GM04504 (cell line): ENCODE measurements at places on chromosomes 2 and 18.

DNA sequence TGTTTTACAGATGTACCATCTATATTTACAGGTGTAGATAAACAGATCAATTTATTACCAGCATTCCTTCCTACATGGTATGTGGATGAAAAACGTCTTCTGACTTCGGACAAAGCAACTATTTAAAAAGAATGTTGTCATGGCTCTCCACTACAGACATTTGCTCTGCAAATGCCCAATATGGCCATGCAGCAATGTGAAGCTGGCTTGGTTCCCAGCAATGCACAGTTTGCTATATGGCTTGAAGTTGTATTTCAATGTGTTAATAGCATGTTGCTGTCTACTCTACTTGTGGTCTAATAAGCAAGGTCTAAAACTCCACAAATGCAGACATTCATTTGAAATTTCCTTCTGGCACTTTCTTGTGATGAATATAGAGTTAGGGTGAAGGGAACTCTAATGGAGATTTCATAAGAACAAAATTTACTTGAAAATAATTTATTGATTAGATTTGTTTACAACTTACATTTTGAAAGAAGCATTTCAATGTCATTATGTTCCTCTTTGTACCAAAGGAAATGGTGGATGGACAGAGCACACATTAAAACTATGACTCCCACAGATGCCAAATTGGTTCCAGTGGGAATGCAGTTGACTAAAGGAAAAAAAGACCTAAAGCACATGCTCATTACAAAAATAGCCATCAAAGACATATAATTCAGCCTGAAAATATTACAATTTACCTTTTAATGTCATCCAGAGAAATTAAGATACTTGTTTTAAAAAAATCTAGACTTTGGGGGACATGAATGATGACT, 234.0 kb downstream of the DYM start:
- no peak for DNase-seq

GRCh38 chr2:45938649-45939511, 287.4 kb downstream of the PRKCE start:
- DNase-seq = peak; percentile 93

DNA sequence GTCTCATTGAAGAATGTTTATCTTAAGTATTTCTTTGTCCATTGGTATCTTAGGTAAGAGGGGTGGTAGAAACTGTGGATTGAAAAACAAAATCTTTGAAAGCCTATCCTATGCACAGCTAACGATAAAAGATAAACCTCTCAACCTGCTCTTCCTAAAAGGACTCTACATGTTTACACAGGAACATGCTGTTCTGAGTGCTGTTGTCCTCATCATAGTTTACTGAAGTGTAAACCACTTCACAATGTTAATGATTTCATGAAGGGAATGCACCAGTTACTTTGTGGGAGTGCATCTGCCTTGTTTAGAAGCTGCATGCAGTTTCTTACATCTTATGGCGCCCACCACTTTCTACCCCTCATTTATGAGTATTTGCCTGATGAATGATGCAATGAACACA, 1.2 kb downstream of the ACMSD start:
- DNase-seq = no peak

- DNase-seq = no peak
These were observed 316.9 kb downstream of the CDH2 start for GRCh38 chr18:27860011-27860410.

DNA sequence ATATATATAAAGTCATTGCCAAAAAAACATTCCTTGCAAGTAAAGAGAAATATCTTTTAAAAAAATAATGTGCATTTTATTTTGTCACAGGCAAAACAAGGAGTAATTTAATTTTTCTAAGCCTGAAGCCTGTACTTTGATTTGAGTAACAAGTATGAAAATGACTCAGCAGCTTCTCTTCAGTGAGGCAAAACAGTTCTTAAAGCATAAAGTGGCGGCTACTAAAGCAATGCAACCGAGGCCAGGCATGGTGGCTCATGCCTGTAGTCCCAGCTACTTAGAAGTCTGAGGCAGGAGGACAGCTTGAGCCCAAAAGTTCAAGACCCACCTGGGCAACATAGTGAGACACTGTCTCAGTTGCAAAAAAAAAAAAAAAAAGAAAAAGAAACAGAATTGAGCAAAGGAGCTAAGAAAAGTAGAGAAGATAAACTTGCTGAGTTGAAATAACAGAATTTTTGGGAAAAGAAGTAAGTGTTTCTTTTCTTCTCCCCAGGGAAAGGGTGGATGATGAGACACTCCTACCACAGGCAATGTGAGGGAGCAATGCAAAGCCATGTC, 29.6 kb downstream of the DOK1 start:
- no peak for DNase-seq

DNA sequence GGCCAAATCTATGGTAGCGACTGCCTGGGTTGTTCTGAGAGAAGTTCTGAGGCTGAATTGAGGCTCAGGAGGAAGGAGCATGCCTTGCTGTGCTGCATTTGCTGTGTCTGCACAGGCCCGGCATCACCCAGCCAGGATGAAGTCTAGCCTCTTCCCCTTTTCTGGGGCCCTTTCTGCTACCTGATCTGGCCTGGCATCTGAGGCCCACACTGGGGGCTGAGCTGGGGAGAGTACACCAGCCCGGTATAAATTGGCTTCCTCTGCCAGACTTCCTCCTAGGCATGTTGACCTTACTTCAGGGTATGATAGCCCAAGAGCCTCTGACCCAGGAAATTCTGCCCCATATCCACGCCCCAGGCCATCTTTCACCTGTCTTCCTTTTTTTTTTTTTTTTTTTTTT, 30.0 kb downstream of the MRPL35 start:
- DNase-seq = no peak

GRCh38 chr18:31795747-31796146, 35.1 kb upstream of the SLC25A52 start:
- no peak for DNase-seq

DNA sequence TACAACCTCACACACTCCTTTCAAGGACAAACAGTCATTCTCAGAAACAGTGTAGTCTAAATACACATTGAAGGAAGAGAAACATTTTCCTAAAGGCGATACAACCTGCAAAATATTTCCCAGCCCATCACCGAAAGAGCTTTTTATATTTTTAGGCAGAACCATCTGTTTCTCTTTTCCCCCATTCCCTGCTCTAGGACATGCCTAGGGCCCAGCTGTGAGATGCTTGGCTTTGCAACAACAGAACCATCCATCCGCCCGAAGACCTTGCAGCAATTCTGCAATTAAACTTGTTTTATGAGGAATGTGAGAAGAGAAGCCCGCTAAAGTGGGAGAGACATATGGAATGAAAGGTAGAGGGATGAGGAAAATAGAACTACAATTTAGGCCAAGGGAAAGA, 105.6 kb upstream of the RFX8 start:
- DNase-seq = no peak

DNA sequence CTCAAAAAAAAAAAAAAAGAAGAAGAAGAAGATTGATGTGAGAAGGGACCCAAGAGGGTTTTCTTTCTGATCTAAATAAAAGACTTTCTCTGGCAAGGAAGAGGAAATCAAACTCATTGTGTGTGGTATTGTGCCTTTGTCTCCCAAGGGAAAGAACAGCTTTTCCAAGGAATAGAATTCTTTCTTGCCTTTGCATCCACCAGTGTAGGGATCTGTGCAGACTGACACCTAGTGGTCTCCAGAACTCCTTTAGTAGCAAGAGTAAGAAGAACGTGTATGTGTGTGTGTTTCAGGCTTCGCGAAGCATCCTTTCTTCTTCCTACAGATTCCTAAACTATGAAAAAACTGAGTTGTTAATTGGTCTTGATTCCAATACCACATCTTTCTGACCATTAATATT, 33.5 kb upstream of the CRIM1 start:
- no peak for DNase-seq

GRCh38 chr2:232013701-232014353, 52.3 kb downstream of the DIS3L2 start:
- peak; percentile 81 for DNase-seq

GRCh38 chr2:241877989-241878970, 8.8 kb downstream of the RTP5 start:
- no peak for DNase-seq

DNA sequence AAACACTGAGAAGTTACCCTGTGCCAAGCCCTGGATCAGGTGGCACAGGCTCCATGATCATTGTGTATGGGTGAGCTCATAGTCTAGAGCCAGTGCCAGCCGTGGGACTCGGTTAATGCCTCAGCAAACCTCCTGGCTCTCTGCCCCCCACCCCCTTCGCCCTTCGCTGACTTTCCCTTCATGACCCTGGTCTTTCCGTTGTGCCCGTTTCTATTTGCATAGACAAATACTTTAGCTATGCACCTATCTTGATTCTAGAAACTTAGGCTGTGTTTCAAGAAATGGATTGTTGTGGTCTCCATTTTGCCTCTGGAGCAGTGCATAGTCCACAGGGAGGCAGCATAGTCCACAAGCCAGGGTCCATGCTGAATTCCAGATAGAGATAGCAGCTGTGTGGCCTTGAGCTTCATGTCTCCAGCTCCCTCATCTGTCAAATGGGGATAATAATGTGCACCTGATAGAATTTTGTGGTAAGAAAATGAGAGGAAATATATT, 44.8 kb upstream of the KDM3A start:
- DNase-seq = no peak

DNA sequence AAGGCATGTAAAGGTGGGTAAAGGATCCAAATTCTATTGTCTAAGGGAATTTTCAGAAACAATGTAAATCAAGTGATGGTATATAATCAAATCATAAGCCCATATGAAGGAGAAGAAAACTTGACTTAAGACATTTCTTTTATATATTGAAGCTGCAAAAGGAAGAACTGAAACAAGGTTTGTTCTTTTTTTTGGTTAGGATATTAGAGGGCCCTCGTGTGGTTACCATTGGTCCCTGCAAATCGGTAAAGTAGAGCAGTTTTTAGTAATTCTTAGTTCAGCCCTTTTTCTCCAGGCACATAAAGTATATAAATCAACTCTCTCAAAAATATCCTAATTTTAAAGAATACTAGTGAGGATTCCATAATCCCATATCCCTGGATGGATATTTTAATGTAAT, 105.6 kb upstream of the STK17B start:
- no peak for DNase-seq

DNA sequence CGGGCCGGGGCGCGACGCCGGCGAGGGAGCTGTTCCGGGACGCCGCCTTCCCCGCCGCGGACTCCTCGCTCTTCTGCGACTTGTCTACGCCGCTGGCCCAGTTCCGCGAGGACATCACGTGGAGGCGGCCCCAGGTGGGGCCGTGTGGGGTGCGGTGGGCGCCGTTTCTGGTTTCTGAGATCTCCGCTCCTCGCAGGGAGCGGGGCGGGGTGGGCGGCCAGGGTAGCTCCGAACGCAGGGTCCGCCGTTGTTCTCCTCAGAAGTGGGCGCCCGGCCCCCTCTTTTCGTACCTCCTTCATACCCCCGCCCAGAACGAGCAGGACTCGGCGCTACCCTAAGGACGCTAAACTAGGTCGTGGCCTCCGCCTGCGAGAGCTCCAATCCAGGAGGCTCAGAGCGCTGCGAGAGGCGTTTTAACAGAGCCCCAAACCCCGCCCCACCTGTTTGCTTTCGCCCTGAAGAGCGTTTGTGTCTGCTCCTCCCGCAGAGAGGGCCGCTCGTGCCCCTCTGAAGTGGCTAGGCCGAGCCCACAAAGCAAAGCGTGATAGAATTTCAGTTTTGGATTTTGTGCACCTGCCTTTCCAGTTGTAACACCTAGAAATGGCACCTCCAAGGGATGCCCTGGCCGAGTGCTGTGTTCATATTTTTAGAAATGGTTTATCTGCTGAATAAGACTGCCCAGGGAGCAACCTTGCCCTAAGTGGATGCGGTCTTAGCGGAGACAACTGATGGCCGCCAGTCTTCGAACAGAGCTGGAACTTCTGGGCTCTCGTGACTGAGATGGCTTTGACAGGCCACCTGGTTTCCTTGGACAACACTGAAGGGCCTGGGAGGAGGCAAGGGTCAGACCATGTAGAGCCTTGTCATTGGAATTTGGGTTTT, 626 bp downstream of the CAPN10 start:
- DNase-seq = no peak

DNA sequence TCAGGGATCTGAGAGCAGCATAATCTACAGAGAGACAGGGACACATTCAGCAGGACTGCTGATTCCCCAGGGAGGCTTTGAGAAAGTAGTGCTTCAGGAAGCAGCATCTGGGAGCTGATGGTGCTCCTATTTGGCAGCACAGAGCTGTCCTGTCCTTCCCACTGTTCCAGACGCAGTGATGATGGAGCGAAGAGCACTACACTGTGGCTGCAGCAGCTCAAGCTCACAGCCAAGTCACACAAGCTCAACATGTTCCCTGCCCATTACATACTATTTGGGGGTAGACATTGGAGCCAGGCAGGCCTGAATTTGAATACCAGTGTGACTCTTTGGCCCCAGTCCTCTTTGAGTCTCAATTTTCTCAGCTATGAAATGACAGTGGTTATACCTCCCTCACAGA, 15.2 kb upstream of the GALM start:
- no peak for DNase-seq

GRCh38 chr2:20229322-20230113, 4.6 kb upstream of the SDC1 start:
- DNase-seq = peak; percentile 55

- DNase-seq = no peak
These were observed 447 bp downstream of the RETSAT start for GRCh38 chr2:85353876-85354285.

DNA sequence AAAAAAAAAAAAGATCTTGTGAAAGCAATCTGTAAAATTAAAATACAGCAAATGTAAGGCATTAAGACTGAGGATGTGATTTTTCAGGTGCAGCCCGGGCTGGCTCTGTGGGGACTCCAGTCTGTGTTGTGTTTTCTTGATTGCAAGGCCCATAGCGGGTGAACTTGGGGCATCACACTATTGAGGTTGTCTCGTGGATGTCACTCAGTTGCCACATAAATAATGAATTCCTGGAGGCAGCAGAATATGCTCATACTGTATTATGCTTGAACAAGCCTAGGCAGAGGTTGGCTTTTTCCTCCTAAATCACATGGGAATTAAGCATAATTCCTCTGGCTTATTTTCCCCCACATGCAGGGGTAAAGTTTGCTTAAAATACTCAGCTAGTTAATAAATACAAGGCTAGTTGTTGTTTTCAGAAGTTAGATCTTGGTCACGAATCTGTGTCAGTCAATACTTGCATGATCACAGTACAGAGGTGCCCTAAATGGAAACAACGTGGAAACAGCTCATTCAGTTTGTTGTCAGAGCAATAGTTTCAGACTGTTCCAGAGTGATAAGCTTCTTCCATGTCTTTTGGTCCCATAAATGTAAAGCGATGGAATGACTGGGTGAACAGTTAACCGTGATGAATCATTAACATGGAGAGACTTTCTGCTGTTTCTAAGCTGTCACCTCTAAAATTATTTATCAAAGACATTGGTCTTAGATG, 16.4 kb downstream of the GEMIN6 start:
- DNase-seq = no peak

DNA sequence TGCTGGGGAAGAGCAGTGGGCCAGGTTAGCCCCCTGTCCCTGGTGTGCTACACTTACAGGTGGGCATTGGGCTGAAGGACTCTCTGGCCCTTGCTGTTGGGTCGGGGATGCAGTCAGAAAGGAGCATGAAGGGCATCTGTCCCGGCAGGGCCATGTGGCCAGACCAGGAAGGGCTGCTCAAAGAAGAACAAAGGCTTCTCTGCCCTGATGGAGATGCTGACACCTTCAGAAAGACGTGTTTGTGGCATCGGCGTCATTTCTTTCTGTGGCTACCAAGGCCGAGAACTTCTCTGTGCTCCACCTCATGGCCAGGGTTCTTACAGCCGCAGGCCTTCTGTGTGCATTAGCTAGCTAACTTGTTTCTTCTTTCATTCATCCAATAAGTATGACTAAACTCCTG, 239.1 kb downstream of the FAM210A start:
- no peak for DNase-seq

GRCh38 chr2:134233728-134234136, 20.1 kb upstream of the MGAT5 start:
- DNase-seq = no peak
